ENCODE measurements at places on chromosomes 3 and 15. TPM values are rescaled to one million over a fixed set of nuclear protein-coding genes. Genes with fewer than 3 reads are reported as not detected.

The RAD51 gene
- 0.57 TPM for total RNA-seq

The CHST2 gene
- 4.2 TPM for total RNA-seq

The INSYN1 gene
- 1.1 TPM for total RNA-seq

The FGF12 gene
- 8.2 TPM for total RNA-seq

The CDC25A gene
- total RNA-seq: 3.2 TPM

The RAB27A gene
- total RNA-seq: 8.0 TPM

The CLRN1 gene
- total RNA-seq: 2.5 TPM

The CTXN2 gene
- total RNA-seq: not detected

GRCh38 chr3:71579935-71580406 is 3.6 kb downstream of the FOXP1 start:
- ATAC-seq: no peak

DNA sequence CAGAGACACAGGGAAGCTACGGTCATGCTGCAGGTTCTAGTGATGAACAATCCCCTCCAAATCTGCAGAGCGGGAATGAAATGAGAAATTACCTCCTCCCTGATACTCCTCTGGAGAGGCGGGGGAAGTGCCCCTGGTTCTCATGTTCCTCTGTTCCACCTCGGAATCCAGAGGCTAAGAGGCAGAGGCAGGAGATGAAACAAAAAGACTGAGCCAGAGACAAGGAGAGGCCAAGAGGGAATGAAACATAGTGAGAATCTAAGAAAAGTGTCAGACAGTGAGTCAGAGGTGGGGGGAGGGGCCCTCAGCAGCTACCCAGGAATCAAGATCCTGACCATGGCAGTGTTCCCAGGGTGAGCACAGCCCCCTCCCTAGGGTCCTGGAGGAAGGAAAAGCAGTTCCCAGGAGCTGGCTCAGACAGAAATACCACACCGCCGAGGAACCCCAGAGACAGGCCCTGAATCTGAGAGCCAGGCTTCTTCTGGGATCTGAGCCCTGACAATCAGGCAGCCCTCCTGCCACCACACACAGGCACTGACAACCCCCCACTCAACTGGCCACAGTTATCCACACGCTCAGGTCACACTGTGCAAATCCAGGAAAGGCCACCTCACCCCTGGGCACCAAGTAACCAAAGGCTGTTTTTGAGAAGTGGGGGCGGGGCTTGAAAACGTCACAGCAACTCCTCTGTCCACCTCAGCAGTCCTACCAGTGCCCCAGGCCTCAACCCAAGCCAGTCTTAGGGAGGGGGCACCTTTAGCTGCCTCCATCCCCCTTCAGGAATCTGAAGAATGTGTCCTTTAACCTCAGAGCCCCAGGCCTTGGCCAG is 2.4 kb downstream of the CSRNP1 start:
- peak; percentile 45 for ATAC-seq

DNA sequence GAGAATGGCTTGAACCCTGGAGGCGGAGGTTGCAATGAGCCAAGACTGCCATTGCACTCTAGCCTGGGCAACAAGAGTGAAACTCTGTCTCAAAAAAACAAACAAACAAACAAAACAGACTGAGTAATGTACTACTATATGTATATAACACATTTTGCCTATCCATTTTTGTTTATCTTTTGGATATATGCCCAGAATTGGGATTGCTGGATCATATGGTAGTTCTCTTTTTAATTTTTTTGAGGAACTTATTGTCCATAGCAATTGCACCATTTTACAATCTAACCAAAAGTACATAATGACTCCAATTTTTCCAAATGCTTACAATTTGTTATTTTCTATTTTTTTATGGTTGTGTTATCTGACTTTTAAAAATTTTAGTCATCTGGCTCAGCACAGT is 47.3 kb downstream of the GMPS start:
- no peak for ATAC-seq

GRCh38 chr15:57084192-57084591 is 165.7 kb downstream of the TCF12 start:
- no peak for ATAC-seq

DNA sequence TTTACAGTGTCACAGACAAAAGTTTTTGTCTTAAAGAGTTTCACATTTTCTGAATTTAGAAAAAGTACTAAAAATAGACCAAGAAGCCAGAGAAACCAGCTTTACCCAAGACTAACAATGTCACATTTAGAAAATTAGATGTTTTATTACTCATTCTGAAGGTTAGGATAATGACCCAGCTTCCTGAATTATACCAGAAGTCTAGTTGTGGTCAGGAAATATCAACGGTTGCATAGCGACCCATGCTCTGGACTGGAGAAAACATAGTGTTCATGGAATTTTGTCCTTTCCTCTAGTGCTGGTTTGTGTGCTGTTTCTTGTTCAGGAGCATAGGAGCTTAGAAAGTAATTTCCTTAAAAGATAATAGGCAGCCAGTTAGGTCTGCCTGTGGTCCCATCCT is 59.0 kb downstream of the DPPA2 start:
- ATAC-seq: no peak

- ATAC-seq: no peak
Observed at GRCh38 chr15:48850648-48851047, 27.3 kb upstream of the EID1 start.

DNA sequence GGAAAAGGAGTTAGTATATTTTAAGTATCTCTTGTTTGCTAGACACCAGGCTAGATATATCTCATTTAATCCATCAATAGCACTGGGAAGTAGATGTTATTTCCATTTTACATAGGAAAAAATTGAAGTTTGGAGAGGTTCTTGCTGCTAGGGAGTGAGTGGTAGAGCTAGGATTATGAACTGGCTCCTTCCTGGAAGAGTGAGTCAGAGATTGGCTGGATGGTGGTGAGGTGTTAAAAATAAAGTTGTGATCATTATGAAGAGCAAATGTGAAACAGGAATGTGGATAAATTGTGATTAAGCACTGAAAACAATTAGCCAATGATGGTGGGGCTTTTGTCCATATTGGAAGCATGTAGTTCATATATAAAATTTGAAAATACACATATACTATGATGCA is 234.2 kb downstream of the WNT5A start:
- no peak for ATAC-seq

GRCh38 chr3:189710620-189711402 is 79.6 kb downstream of the TP63 start:
- ATAC-seq: peak; percentile 64

DNA sequence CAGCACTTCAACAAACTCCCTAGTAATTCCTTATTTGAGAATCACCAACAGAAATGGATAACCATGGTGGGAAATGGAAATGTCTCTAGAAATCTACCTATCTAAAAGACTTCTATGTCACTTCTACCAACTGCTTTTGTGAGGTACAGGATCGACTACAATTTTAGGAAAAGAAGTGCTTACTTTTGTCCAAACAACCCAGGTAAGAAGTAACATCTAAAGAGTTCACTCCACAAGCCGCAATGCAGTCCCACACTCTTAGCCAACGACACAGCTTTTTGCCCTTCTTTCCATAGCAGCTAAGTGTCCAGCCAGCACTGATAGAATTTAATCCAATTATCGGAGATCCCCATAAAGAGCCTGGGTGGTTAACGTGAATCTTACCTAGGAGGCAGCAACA is 28.1 kb downstream of the ANXA2 start:
- no peak for ATAC-seq

- ATAC-seq: peak; percentile 55
Observed at GRCh38 chr15:33242165-33242564, 47.7 kb upstream of the FMN1 start.

DNA sequence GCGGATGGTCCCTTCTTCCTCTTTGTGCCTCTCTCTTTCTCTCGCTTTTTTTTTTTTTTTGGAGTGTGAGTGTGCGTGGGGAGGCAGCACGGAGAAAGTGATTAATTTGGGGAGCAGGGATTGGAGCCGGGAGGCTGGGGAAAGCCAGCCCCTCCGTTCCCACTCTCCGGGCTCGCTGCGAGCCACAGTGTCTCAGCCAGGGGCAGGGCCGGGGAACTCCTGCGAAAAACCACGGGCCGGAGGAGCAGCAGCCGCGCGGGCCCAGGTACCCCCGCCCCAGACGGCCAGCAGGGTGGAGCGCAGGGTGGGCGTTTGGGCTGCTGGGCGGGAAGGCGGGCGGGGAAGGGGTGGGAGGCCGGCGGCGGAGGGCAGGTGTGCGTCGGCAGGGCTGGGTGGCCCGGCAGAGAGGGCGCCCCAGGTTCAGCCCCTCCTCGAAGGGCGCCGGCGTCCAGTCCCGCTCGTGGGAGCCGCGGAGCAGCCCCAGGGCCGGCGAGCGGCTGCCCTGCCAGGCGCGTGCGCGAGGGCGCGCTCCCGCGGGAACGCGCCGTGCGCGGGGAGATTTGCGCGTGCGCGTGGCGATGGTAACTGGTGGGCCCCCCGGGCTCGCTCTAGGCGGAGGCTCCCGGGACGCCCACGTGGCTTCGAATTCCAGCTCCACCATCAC is 1.4 kb downstream of the CHL1 start:
- ATAC-seq: peak; percentile 70

DNA sequence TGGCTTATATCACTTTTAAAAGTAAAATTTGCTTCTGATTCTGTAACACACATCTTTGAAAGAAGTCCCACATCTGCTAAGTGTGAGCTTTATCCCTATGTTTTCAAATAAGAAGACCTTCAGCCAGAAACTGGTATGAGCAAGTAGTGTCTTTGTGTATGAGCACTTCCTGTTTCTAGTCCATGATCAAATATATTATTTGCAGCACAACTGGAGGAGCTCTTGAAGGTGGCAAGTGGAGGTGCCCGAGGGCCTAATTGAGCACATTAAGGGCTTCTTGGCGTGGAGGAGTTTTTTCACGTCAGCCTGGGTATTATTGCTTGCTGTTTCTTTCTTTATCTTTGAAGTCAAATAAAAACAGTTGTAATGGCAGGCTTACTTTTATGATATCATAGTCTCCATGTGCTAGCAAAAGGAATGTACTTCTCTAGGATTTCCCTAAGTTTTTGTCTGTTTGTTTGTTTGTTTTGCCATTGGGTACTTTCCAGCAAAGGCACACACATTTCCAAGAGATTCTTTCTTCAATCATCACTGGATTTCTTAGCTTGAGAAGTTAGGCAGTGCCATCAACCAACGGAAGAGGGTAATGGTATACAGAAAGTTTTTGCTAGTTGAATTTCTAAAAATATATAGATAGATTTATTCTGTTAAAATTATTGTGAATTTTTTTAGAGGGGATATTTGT is 68.1 kb downstream of the MEIS2 start:
- ATAC-seq: no peak

GRCh38 chr3:125418306-125418705 is 43.2 kb upstream of the ZNF148 start:
- ATAC-seq: no peak

DNA sequence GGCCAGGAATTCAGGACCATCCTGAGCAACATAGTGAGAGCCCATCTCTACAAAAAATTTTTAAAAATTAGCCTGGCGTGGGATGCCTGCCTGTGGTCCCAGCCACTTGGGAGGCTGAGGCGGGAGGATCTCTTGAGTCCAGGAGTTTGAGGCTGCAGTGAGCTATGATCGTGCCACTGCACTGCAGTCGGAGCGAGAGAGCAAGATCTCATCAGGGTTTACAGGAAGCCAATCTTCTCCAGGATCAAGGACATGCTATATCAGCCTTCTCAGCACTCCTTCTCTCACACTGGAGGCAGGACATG is 451 bp upstream of the STOML1 start:
- ATAC-seq: no peak

DNA sequence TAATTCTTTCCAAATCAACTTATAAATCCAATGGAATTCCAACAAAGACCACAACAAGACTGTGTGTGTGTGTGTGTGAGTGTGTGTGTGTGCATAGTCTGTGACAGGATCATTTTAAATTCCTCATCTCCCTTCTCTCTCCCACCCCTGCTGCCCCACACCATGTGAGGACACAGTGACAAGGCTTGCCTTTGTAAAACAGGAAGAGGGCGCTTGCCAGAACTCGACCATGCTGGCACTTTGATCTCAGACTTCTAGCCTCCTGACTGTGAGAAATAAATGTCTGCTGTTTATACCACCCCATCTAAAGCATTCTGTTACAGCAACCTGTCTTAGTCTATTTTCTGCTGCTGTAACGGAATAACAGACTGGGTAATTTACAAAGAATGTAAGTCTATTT is 99.1 kb downstream of the NSMCE3 start:
- ATAC-seq: no peak

- no peak for ATAC-seq
Observed at GRCh38 chr3:55207744-55208143, 279.4 kb downstream of the WNT5A start.

- no peak for ATAC-seq
Observed at GRCh38 chr15:40736575-40736974, 18.5 kb downstream of the RMDN3 start.

GRCh38 chr15:81308260-81308659 is 15.7 kb downstream of the STARD5 start:
- ATAC-seq: no peak

DNA sequence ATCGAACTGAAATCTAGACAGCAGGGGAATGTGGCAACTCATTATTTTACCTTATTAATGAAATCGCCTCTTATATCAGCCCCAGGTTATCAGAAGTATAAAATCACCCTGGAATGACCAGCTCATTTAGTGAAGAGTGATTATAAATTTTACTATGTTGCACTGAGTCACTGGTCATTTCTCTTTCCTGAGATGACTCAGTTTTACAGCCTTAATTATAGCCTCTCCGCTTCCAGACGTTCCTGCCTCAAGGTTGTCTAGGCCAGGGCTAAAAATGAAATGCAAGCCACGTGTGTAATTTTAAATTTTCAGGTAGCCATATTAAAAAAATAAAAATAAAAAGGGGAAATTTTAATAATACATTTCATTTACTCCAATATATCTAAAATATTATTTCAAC is 33.3 kb downstream of the DET1 start:
- no peak for ATAC-seq

- ATAC-seq: no peak
Observed at GRCh38 chr15:62998262-62998890, 44.2 kb upstream of the TPM1 start.

- ATAC-seq: no peak
Observed at GRCh38 chr3:178198329-178198728, 337.9 kb upstream of the KCNMB2 start.

GRCh38 chr3:188861842-188862744 is 309.7 kb upstream of the TPRG1 start:
- ATAC-seq: peak; percentile 86

DNA sequence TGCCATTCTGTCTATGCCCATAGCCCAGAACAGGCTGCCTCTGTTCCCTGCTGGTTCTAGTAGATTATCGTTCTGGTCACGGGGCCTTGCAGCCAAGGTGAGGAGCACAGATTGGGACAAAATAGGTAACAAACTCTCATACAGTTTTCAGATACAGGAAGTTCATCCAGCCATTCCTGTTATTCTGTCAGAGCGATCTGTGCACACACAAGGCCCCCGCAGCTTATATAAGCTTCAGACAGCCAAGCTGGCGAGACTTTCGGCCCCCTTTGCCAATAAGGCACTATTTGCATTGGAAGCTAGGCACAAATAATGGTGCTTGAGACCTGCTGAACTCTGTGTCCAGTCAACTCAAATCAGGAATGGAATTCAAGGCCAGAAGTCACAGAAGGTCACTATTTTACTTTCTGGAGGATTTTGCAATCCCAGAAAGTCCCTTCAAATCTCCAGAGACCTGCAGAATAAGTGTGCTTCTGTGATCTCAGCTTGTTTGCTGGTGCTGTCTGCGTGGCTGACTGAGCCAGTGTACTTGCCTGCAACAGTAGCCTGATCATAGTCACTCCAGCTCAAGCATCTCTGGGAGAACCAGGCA is 69.4 kb downstream of the BFSP2 start:
- no peak for ATAC-seq

GRCh38 chr3:141949972-141950371 is 73.5 kb downstream of the ATP1B3 start:
- ATAC-seq: no peak

Data from motor neuron (in vitro differentiated cells).